ENCODE measurements at places on chromosomes 4 and X.
A peak's percentile ranks its signal among the peaks of the same experiment; 100 is the strongest.

DNA sequence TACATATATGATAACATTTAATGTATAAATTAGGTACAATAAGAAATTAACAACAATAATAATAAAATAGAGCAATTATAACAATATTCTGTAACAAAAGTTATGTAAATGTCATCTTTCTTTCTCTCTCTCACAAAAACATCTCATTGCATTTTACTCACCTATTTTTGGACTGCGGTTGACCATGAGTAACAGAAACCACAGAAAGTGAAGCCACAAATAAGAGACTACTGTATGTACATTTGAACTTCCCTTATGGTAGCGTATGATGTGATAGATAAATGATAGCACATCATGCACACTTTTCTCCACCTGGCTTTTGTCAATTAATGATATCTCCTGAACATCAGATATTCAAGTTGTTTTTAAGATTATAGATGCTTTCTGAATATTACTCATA lies 80.5 kb downstream of the HNRNPD start:
- DNase-seq = no peak

- no peak for DNase-seq
These were observed 775.9 kb downstream of the TRIML1 start for GRCh38 chr4:188915175-188915574.

DNA sequence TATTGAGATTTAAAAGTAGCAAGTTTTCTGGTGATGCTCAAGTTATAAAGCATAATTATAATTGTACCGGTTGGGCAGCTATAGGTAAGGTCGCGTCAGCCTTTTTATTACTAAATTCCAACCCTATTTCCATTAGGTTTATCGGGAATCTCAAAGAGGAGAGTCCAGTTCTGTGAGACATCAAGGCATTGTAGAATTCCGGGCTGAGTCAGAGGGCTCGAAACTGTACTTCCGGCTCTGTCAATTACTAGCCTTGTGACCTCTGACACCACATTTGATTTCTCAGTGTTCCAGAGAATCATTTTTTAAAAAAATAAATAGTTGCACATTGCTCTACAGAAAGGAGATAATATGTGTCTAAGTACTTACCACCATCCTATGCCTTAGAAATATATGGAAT lies 4.3 kb downstream of the IL1RAPL1 start:
- no peak for DNase-seq

GRCh38 chr4:26877961-26878360 lies 17.3 kb downstream of the STIM2 start:
- no peak for DNase-seq

DNA sequence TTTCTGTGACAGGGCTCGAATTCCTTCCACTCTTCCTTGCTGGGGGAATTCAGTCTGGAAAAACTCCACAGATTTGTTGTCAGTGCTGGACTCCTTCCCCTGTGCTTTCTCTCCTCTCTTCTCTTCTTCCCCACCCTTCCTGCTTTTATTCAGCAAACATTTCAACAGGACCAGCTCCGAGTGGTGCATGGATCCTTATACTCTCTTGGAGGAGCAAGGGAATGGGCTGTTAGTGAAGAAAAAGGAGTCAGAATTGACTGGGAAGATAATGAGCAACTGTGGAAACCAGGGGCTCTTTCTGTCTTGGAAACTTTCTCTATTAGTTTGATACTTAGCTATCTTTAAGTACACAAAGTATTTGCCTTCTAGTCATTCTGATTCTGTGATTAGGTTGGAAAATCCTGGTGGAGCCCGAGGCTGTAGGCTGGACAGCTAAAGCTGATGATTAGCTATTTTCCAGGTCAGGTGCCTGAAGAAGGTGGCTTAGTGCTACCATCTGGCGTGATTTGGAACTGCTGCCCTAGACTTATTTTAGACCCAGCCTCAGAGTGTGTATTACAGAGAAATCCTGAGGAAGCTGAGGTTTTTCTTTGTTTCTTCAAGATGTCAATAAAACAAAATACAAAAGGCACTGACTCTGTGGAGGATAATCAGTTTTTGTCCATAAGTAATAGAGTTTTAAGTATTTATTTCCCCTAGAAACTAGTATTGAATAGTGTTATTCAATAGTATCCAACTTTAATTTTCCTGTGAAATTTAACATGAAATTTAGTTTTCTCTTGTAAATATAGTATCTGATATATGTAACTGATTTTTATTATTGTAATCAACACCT lies 38.4 kb downstream of the NAP1L5 start:
- DNase-seq = peak; percentile 24

GRCh38 chr4:153257991-153258390 lies 53.7 kb downstream of the TRIM2 start:
- DNase-seq = no peak

DNA sequence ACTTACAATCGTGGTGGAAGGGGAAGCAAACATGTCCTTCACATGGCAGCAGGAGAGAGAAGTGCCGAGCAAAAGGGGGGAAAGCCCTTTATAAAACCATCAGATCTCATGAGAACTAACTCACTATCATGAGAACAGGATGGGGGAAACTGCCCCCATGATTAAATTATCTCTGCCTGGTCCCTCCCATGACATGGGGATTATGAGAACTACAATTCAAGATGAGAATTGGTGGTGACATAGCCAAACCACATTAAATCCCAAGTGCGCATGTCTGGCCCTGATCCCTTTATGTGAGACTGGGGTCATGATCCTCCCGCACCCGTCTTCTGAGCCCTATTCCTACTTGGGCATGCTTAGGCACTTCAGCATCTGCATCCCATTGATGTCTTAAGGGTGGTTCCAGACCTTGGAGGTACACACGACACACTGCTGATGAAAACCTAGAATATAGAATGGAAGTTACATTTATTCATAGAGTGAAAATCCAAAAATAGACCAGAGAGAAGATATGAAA lies 116.0 kb downstream of the PTTG2 start:
- DNase-seq = no peak

DNA sequence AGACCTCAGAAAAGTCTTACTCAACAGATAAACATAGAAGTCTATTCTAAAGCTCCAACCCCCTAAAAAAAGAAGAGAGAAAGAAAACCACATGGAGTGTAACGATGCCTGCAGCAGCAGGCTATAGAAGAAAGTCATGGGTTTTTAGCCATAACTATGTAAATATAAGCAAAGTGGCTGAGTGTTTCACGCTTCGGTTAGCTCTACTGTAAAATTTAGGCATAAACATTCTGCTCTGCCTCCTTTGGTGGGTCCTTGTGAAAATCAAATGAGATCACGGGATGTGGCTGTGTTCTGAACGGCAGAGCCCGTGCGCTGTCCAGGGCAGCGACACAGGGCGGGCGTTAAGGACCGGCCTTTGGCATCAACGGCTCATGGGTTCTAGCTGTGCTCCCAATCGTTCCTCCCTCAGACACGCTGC lies 78.4 kb downstream of the IRF2 start:
- no peak for DNase-seq

GRCh38 chrX:154096140-154097002 lies 1.1 kb downstream of the MECP2 start:
- DNase-seq = no peak

DNA sequence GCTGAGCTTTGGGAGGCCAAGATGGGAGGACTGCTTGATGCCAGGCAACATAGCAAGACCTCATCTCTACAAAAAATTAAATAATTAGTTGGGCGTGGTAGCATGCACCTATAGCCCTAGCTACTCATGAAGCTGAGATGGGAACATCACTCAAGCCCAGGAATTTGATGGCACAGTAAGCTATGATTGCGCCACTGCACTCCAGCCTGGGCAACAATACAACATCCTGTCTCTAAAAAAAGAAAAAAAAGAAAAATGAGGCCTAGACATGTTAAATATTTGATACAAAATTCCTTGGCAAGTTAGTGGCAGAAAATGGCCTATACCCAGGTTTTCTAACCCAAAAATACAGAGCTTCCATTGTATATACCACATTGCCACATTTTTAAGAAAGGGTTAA lies 88.1 kb upstream of the MAB21L2 start:
- no peak for DNase-seq

All from nephron progenitor cell (in vitro differentiated cells).